ENCODE measurements at places on chromosomes 2 and 18.
A peak's percentile ranks its signal among the peaks of the same experiment; 100 is the strongest.

GRCh38 chr2:232802091-232802490, 25.7 kb upstream of the KCNJ13 start:
- no peak for DNase-seq

DNA sequence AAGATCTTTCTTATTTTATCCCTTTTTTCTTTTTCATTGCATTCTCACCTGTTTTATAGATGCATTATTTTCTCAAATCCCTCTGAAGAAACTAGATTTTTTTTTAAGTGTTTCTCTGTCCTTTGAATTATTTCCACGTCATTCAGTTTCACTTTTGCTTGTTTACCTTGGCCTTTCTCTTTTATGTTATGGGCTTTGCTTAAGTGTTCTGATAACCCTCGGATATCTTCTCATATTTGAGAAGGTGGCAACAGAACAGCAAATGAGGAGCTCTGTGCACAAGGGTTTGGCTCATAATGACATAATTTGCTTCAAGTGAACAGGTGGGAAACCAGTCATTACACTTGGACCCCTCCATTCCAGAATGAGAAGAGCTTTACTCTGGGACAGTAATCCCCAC, 111.9 kb downstream of the C1D start:
- no peak for DNase-seq

DNA sequence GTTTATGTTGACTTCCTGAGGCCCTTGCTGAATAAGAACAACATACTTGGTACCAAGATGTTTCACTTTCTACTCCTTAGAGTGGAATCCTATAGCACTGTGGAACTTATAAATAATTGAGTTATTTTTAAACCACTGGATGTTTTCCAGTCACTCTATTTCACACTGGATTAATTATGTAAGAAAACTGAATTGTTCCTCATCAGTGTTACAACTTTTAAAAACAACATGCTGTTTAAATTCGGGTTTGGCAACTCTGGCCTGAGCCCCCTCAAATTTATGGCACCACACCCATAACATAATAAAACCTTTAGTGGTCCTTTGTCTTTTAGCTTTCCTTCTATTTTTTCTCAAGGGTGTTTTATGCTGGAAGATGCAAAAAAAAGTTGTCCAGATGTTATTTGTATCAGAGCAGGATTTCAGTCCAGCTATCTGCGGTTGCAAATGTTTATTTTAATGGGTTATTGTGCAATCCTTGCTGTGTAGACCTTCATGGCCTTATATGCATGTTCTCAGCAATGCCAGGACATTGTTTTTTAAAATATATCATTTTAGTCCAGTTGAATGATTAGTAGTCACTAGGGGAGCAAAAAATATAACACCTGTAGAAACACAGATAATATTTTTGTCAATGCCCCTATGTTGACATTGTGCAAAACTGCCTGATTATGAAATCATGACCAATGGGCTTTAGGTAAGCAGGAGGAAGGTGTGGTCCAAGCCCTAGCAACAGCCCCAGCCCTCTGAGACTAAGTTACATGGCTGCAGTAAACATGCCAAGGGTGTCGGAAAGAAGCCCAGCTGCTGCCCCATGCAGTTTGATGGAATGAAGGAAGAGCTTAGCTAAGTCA, 638.0 kb upstream of the ZEB2 start:
- DNase-seq: no peak

DNA sequence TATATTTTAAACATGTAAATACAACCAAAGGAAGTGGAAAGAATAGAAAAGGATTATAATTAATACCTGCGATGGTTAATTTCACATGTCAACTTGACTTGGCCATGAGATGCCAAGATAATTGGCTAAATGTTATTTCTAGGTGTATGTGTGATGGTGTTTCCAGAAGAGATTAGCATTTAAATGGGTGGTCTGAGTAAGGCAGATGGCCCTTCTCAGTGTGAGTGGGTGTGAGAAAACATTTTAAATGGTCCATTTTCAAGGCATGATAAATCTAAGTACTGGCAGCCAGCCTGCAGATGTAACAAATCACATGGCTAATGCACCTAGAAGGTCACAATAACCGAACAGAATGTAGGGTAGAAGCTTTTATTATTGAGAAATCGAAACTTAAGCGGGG, 99.6 kb upstream of the CDH7 start:
- DNase-seq: no peak

DNA sequence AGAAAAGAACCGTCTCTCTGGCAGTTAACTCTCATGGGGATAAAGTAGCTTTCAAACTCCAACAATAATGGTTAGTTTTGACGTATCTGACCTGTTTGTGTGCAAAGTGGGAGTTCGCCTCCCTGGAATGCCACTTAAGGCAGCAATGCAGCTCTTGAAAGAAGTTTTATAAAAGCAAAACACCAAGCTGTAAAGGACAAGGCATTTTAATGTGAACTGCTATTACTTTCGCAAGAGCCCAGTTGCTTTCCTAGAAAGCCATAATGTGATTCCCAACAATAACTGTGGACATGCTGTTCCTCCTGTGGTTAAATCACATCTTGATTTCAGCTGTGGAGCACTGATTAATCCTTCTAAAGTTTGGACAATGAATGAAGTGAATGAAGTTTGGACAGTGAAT, 303.7 kb downstream of the PTPRM start:
- DNase-seq: no peak

GRCh38 chr2:26086155-26086637, 52.3 kb downstream of the RAB10 start:
- DNase-seq: no peak

DNA sequence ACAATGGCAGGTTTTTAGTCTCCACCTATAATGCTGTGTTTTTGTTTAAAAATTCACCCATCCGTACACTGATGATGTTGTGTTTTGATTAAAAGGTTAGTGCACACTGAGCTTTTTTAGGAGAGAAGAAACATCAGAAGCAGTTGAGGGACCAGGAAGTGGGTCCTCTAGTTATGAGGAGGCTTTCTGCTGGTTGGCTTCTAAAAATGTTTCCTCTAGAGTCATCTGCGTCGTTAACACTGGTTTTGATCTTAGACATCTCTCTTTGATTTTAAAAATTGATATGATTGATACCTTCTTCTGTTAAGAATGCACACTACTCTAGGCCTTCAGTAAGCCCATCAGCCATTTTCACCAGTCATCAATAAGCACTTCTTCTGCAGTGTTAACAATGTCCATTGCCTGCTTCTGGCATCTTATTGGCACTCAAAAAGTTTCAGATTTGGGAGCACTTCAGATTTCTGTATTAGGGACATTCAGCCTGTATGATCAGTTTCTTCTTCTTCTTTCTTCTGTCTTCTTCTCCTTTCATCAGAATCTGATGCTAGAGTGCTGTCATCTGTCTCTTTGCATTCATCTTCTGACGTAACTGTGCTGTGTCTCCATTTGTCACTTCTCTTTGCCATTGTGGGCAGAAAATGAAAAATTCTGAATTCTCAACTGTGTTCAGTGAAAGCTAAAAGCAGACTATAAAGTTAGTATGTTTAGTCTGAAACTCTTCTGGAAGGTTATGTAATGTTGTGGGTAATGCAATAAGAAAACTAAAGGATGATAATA, 56.3 kb downstream of the PHLPP1 start:
- no peak for DNase-seq

DNA sequence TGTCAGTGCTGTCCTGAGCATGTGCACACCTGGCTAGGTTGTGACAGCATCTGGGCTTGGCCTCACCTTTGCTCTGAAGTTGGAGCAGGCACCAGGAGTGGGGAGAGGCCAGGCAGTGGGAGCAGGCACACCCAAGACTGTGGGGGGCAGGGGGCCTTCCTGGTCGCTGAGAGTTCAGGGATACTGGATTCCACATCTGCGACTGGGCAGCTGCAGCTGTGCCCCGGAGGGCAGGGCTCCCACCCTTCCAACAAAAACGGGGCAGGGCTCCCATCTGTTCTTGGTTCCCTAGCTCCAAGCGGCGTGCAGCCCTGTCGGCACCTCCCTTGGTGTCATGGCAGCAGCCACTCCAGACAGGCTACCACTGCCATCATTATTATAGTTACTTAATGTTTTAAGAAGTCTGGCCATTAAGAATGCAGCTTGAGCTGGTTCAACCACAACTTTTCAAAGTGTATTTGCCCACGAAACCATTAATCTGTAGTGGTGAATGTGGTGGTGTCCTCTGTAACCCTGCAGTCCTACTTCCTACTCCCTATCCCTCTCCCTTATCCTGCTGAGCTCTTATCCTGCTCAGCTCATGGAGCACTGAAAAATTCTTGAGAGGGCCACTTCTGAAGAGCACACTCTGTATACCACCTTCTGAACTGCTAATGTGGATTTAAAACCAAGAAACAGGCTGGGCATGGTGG, 48.0 kb upstream of the RAB1A start:
- no peak for DNase-seq

GRCh38 chr2:28615706-28616105, 119.8 kb downstream of the PLB1 start:
- no peak for DNase-seq

DNA sequence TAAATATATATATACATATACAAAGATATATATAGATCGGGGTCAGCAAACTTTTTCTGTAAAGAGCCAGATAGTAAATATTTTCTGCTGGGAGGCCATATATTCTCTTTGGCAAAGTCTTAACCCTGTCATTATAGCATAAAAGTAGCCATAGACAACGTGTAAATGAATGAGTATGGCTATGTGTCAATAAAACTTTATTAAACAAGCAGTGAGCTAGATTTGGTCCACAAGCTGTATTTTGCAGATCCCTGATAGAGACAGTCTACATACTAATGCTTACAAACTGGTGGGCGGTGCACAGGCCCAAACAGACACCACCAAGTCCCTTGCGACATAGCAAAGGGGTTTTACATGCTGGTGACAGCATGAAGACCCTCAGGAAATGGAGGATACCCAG, 30.3 kb downstream of the SLC14A2 start:
- no peak for DNase-seq

DNA sequence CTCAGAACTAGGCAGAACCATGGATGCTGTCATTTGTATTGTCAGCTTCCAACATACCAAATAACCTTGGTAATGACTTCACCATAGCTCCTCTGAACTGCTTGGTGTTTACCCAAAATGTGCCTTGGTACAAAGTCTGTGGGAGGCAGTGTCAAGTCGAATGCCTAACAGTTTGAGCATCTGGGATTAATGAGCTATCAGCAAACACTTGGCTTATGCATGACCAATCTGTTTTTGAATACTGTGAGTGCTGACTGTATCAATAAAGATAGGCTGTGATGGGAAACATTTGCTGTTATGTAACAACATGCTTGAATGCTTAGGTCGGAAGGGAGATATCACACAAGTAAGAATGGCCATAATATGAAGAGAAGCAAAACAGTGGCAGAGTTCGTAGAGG, 455.4 kb downstream of the CMPK2 start:
- DNase-seq: no peak

DNA sequence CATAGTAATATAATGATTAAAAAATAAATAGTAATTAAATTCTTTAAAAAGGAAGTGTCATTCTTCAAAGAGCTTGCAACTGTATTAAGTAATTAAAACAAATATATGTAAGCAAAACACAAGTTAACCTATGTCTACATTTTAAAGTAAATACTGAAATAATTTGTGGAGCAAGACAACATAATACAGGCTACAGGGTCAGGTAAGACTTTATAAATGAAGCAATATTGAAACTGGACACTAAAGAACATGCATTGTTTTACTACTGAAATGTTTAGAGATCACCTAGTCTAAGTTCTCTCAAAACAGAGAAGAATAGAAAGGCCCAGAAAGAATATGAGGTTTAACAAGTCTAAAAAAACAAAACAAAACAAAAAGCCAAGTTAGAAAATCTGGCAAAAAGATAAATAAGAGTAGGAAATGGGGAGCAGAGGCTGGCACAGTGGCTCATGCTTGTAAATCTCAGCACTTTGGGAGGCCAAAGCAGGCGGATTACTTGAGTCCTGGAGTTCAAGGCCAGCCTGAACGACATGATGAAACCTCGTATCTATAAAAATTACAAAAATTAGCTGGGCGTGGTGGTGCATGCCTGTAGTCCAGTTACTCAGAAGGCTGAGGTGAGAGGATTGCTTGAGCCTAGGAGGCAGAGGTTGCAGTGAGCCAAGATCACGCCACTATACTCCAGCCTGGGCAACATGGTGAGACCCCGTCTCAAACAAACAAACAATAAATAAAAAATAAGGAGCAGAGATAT, 34.4 kb downstream of the VPS54 start:
- DNase-seq: no peak

GRCh38 chr18:60870261-60871153, 462.7 kb upstream of the CDH20 start:
- DNase-seq: no peak

- DNase-seq: peak; percentile 11
Observed at GRCh38 chr2:68253219-68254068, 1.1 kb upstream of the PPP3R1 start.

DNA sequence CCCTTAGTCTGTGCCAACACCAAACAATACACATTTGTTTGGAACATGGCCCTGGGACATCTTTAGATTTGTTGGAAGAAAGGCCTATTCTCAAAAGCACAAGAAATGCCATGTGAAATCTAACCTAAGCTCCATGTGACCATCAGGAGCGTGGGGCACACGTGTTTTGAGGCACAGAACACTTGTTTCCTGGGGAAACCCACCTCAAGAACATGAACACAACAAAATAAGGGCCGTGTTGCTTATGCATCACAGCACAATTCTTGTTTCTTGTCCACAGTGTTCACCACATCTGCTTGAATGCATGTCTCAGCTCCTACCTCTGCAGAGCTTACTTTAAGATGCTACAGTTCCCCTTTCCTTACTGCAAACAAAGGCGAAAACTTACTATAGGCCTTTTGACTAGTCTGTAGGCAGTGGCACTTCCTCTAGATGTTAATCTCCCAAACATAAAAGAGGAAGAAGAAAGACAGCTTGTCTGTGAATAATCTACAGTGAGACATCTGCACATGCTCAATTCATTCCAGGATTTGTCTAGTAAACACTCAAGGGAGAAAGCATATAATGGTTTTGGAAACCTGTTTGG, 165.0 kb downstream of the ANKRD44 start:
- no peak for DNase-seq

DNA sequence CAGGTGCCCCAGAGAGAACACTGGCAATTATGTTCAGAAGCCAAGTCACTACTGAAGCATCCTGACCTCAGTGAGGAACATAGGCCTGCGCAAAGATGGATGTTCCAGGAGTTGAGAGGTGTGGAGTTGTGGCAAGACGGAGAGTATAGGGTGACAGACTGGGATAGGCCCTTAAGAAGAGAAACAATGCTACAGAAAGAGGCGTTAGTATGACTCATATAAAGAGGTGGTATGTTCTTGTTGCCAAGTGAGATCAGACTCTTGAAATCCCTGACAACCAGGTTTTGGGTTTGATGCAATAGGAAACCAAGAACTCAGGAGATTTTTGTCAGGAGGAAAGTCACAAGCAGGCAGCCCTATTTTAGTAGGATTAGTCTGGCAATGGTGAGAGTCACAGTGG, 185.6 kb downstream of the RIT2 start:
- DNase-seq: no peak

- DNase-seq: no peak
Observed at GRCh38 chr2:218691234-218691633, 19.3 kb downstream of the STK36 start.

- no peak for DNase-seq
Observed at GRCh38 chr2:46294176-46294836, 2.9 kb upstream of the EPAS1 start.

- DNase-seq: no peak
Observed at GRCh38 chr2:118169359-118170005, 81.2 kb downstream of the INSIG2 start.

All from stimulated activated CD4-positive, alpha-beta T cell treated with anti-CD3 and anti-CD28 coated beads, Interleukin-15, amount 100 ng/mL, for 1 hour (primary cell).